Activated naive CD4-positive, alpha-beta T cell (primary cell): ENCODE measurements at places on chromosomes 2 and 18.

GRCh38 chr2:120018549-120018948, 5.7 kb downstream of the EPB41L5 start:
- no peak for DNase-seq

GRCh38 chr18:7945882-7946281, 378.8 kb downstream of the PTPRM start:
- DNase-seq = no peak

GRCh38 chr2:169172151-169172735, 102.9 kb downstream of the DHRS9 start:
- DNase-seq = no peak

- DNase-seq = no peak
These were observed 21.3 kb downstream of the MRPL19 start for GRCh38 chr2:75667884-75668283.

GRCh38 chr2:147577323-147577997, 267.4 kb upstream of the ACVR2A start:
- no peak for DNase-seq

GRCh38 chr2:119352357-119352756, 14.3 kb downstream of the C2orf76 start:
- no peak for DNase-seq

- no peak for DNase-seq
These were observed 344.5 kb upstream of the LRRTM4 start for GRCh38 chr2:77866661-77867060.

GRCh38 chr2:86069091-86069685, 36.5 kb downstream of the POLR1A start:
- DNase-seq = no peak

DNA sequence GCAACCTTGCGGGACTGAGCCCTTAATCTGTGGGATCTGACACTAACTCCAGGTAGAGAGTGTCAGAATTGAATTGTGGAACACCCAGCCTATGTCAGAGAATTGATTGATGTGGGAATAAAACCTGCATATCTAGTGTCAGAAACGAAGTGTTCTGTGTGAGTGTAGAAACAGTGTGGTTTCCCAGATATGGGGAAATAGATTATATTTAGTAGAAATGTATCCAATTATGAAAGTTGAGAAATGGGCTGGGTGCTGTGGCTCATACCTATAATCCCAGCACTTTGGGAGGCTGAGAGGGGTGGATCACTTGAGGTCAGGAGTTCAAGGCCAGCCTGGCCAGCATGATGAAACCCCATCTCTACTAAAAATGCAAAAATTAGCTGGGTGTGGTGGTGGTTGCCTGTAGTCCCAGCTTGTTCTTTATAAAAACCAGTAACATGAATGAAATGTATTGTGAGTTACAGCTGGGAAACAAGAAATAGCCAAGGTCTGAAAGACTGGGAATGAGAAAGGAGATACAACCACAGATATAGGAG, 4.3 kb upstream of the TP53I3 start:
- no peak for DNase-seq

- DNase-seq = no peak
These were observed 91.5 kb downstream of the DYM start for GRCh38 chr18:49368876-49369440.

DNA sequence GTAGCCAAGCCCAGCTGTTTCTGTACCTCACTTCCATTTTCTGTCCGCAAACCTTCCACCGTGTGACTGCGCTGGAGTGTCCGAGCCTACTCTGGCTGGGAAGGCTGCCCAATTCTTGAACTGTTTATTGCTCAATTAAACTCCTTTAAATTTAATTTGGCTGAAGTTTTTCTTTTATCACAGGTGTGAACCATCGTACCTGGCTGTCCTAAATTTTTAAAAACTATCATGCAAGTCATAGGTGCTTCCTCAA, 6.2 kb upstream of the RNU2-63P start:
- no peak for DNase-seq
